ENCODE measurements at places on chromosomes 7 and 10. TPM values are rescaled to one million over a fixed set of nuclear protein-coding genes. Genes with fewer than 3 reads are reported as not detected.

RHBDD2 gene
- 27.5 TPM for total RNA-seq

SPDYE5 gene
- total RNA-seq = not detected

TPK1 gene
- total RNA-seq = 9.4 TPM

PTPRE gene
- 5.9 TPM for total RNA-seq

A1CF gene
- not detected for total RNA-seq

- no peak for DNase-seq
Measured at GRCh38 chr7:150717814-150718420, 1.5 kb downstream of the GIMAP1 start.

GRCh38 chr7:55104712-55105433 is 86.1 kb downstream of the EGFR start:
- no peak for DNase-seq

DNA sequence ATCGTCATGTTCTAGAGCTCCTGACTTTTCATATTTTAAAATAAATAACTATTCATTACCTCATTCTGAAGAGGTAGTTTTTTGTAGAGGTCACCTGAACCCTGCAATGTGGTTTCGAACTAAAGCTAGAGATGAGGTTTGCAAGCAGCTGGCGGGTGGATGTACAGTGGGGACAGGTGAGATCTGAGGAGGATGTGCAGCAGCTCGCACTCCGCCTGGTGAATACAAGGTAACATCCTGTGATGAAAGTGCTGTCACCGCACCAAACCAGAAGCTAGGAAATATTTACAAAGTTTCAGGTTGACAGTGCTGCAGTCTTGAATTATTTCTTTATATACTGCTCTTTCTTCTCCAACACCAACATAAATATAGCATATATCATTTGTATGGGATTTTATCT is 26.5 kb downstream of the NDUFB2 start:
- no peak for DNase-seq

- DNase-seq = no peak
Measured at GRCh38 chr10:103280031-103280430, 3.1 kb downstream of the INA start.

DNA sequence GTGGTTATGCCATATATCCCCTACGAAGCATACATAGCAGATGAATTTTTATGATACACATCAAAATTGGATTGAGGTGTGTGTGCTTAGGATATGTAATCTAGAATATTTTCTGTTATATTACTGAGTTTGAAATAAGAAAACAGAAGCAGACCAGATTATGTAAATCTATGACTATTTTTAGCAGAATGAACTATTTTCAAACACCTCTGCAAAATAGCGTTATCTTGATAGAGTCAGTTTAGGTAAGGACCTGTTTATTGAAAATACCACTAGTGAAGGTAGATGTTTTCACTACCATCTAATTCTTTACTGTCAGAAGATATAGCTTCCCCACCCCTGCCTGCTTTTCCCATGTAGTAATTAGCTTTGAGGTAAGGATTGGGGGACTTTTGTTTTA is 9.1 kb downstream of the LANCL2 start:
- DNase-seq = no peak

- no peak for DNase-seq
Measured at GRCh38 chr7:29657856-29658255, 94.2 kb downstream of the PRR15 start.

DNA sequence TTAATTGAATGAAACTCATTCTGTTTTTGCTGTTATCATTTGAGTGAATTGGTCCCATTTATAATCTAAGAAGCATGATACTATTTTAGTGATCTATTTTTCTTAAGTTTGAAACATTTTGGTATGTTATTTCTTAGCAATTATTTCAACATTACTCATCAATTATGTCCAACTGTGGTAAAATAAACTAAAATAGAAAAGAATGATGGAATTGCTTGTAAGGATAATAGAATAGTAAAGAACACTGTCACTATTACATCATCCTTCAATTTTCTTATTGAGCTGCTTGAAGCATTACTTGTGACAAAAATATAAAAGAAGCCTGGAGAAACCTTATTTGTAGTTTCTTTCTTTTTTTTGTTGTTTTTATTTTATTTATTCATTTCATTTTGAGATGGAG is 42.4 kb downstream of the ZNF487 start:
- DNase-seq = peak; percentile 58

GRCh38 chr10:129191797-129192196 is 275.2 kb upstream of the MGMT start:
- DNase-seq = no peak

DNA sequence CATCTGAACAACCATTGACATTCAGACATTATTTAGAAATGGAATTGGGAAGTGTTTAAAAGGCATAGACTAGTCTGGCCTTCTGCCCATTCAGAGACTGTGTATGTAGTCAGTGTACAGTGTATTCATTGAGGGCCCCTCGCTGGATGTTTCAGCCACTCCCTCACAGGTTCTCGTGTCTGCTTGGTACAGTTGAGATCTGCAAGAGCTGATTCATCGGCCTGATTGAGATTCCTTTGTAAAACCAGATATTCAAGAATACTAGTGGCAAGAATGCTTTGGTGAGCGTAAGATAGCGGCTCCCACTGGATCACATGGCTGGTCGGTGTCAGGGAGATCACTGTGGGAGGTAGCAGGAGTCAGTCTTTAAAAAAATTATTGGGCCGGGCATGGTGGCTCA is 119.5 kb downstream of the TCF7L2 start:
- DNase-seq = no peak

- DNase-seq = no peak
Measured at GRCh38 chr7:79142706-79143105, 310.8 kb downstream of the MAGI2 start.

- DNase-seq = no peak
Measured at GRCh38 chr7:155610633-155611193, 33.7 kb upstream of the RBM33 start.

DNA sequence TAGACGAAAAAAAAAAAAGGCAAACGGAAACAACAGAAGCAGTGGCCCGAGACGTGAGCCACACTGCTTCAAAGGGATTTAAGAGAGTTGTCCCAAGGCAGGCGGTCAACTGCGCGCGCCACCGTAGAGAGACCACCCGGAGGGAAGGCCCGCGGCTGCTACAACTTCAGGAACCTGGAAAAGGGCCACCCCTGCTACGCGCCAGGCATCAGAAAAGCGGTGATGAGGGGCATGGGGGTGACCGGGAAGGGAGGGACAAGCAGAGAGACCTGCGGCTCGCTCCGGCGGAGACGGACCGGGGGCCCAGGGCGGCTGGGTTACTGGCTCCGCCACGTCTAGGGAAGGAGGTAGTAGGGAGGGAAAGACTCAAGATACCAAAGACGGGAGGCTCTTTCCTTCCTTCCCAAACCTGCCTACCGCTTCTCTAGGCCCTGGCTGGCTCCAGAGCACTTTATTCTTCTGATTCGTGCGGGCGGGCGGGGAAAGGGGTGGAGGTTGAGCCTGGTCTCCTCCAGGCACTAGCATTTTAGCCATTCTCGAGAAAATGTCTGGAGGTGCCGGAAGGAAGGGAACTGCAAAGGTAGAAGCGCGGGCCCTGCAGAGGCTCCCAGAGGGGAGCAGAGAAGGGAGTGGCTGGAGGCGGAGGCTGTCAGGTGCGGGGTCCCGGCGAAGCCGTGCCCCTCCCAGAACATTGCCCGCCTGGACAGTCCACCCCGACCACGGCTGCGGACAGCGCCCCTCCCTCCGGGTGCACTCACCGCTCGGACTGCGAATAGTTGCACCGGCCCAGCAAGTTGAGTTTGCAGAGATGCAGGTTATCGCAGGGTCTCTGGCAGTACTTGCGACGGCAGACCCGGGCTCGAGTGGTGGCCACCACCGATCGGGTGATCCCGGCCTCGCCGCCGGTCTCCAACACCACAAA is 993 bp downstream of the ZC3HAV1 start:
- DNase-seq = peak; percentile 90

Measured in osteoblast (primary cell).